Daoy (cell line): ENCODE measurements at places on chromosomes 5 and 9. TPM values are rescaled to one million over a fixed set of nuclear protein-coding genes. Genes with fewer than 3 reads are reported as not detected.

- no peak for DNase-seq
Observed at GRCh38 chr5:139140591-139141071, 57.5 kb downstream of the SIL1 start.

DNA sequence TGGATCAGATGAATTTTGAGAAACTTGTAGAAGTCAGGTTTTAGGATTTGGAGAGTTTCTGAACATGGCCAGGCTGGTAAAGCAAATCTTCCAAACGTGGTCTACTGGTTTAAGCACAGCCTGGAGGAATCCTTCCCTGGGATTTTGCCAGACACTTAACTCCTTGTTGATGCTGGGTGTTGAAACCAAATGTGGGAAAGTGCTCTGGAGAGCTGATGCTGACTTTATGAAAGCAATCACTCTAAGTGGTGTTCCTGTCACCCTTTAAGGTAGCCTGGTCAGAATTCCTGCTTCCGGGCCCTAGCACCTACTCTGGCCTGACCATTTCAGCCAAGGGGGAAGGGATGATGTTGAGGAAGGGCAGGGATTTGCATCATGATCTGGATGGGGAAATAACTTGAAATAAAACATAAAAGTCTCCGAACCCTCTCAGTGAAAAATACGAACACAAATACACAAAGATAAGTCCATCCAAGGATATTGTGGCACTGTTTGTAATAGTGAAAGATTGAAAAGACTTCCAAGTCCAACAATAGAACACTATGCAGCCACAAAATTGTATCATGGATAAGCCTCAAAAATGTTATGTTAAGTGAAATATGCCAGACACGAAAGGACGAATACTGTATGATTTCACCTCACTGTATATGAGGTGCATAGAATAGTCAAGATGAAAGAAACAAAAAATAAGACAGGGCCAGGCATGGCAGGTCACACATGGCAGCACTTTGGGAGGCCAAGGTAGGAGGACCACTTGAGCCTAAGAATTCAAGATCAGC, 57.7 kb downstream of the PDE6A start:
- peak; percentile 66 for DNase-seq

- no peak for DNase-seq
Observed at GRCh38 chr5:60147791-60148190, 254.3 kb upstream of the PDE4D start.

DNA sequence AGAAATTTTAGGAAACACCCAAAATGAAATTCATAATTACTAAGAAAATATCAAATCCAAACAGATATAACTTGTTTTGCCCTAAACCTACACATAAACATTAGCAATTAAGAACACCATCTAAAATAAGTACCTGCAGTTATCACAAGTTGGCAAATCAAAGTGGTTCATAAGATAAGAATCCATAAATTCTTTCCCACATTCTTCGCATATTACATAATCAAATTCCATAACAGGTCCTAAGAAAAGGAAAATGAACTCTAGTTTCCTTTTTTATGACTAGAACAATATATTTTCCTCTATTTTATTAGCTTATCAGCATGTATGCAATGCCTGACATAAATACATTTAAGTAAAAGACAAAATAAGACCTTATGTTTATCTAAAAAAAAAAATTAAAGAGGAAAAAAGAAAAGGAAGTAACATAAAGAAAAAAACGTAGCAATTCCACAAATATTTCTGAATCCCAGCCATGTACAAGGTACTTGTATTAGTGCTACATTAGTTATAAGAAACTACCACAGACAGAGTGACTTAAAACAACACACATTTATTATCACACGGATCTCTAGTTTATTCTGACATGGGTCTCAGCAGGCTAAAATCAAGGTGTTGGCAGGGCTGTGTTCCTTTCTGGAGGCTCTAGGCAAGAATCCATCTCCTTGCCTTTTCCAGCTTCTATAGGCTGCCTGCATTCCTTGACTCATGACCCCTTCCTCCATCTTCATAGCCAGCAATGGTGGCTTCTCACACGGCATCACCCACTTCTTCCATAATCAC, 7.5 kb downstream of the XPA start:
- DNase-seq, result no peak

DNA sequence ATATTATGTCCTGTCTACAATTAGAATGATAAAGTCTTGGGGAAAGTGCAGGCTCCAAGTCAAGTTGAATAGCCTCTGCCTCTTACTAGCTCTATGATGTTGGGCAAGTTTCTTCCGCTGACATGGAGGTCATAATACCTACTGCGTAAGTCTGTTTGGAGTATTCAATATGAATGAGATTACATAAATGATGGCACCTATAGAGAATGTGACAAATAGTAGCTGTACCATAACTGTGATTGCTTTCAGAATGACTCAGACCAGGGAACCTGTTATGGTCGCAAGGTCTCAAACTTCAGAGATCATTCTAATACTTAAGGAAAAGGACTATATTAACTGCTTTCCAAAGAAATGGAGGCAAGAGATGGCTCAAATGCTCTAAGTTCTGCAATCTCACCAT, 94.0 kb upstream of the ABCA1 start:
- no peak for DNase-seq

GRCh38 chr9:95268681-95269080, 48.8 kb downstream of the FANCC start:
- peak; percentile 41 for DNase-seq

- no peak for DNase-seq
Observed at GRCh38 chr9:93139365-93140182, 5.5 kb upstream of the NINJ1 start.

GRCh38 chr5:85320495-85320894, 935.8 kb upstream of the EDIL3 start:
- no peak for DNase-seq

GRCh38 chr5:144210655-144211054, 40.0 kb downstream of the KCTD16 start:
- DNase-seq, result no peak

- DNase-seq, result no peak
Observed at GRCh38 chr5:59330680-59331079, 562.8 kb downstream of the PDE4D start.

- no peak for DNase-seq
Observed at GRCh38 chr9:4147476-4148230, 152.2 kb downstream of the GLIS3 start.

DNA sequence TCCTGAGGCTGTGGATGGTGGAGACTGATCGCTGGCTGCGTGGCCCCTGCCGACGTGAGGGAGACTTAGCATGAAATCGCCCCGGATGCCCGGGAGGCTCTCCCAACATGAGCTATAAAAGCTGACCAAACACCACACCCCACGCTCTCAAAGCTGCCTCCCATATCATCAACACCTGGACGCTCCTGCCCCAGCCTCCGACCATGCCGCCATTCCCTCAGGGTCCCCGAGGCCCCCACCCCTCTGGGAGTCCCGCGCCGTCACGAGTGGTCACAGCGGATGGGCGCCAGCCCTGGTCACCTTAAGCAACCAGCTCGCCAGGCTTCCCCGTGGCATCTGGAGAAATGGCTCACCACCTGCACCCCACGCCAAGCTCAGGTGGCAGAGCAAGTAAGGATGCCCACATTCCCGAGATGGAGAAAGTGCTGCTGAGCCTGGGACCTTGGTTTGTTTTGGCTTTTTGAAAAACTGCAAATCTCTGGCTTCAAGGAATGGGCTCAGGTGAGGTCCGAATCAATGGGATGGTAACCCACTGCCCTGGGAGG, 196.0 kb downstream of the MED10 start:
- no peak for DNase-seq

GRCh38 chr5:60521376-60522291, 178.3 kb downstream of the DEPDC1B start:
- DNase-seq, result no peak

GRCh38 chr9:4959031-4959430, 26.0 kb upstream of the JAK2 start:
- no peak for DNase-seq

DNA sequence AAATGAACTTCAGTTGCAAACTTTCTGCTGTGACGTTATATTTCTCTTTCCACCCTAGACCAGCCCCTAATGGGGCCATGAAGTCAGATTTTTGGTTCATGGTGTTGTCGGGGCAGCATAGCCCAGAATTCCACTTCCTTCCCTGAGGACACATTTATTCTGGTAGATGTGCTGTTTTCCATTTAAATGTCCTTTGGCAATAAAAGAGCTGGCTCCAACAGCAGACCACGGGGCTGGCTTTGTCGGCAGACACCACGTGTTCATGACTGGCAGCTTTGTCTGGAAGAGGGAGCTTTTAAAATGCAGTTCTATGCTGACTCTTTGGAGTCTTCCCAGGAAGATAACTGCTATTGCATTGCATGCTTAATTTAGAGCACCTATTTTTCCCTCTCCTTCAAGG, 17.6 kb upstream of the LCP2 start:
- DNase-seq, result no peak

- DNase-seq, result no peak
Observed at GRCh38 chr5:38831909-38832308, 13.9 kb upstream of the OSMR start.

DNA sequence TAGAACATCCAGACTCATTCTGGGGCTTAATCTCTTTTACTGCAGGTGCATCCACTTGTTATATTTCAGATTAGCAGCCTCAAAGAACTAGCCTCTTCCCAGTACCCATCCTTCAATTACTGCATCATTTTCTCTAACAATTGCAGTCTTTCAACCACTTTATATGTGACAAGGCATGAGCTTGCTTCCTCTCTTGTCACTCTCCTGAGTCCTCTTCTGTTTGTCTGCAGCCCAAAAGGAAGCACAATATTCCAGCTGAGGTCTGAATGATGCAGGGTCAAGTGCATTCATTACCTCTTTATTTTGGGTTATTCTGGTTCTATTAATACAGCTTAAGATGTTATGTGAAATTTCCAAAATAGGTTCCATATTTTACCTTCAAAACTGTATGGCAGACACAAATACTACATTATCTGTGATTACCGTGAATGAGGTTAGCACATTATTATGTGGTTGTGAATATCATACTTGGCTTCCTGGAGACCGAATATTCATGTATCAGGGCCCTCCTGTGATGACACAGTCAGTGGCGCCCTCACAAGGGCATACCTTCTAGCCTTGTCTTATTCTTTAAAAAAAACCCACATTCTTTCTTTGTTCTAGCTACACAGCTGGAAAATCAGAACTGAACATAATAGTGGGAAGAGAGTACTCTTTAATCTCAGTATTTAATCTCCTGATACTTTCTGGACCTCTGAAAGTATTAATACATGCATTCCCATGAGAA, 323.8 kb downstream of the PDE4D start:
- DNase-seq, result peak; percentile 31

- DNase-seq, result no peak
Observed at GRCh38 chr9:111186021-111186530, 143.9 kb downstream of the OR2K2 start.

DNA sequence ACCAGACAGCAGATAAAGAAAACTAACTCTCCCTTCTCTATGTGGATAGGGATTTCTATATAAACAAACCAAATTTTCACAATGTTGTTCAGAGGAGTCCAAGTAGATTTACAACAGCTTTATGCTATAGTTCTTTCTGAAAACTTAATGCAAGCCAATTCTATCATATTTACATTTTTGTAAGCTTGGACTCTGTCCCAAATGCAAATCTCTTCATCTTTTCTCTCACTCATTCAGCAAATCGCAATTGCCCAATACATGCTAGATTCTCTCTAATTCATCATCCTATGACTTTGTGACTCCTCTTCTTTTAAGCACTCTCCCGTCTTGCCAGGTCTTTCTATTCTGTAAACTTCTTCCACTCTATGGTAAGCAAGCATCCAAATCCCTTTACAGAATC, 39.1 kb upstream of the UGT3A2 start:
- no peak for DNase-seq

- DNase-seq, result no peak
Observed at GRCh38 chr9:121302786-121303185, 34.8 kb downstream of the GSN start.

The TAF11L10 gene
- total RNA-seq, result not detected in 2 replicates

The C5 gene
- total RNA-seq, result 0.45 and 0.69 TPM in 2 replicates

The NOXA1 gene
- not detected in 2 replicates for total RNA-seq

The SLC34A3 gene
- total RNA-seq, result not detected in 2 replicates

The PCDHGB2 gene
- 0.23 and 0.24 TPM in 2 replicates for total RNA-seq

The PFN3 gene
- not detected in 2 replicates for total RNA-seq

The VCP gene
- total RNA-seq, result 569 and 580 TPM in 2 replicates

The TMEFF1 gene
- total RNA-seq, result 0.83 and 2.1 TPM in 2 replicates

The PCDHB6 gene
- total RNA-seq, result 0.69 and 2.9 TPM in 2 replicates

The PITX1 gene
- 34.0 and 53.8 TPM in 2 replicates for total RNA-seq
